D721Med (cell line): ENCODE measurements at places on chromosomes 2 and 18.

DNA sequence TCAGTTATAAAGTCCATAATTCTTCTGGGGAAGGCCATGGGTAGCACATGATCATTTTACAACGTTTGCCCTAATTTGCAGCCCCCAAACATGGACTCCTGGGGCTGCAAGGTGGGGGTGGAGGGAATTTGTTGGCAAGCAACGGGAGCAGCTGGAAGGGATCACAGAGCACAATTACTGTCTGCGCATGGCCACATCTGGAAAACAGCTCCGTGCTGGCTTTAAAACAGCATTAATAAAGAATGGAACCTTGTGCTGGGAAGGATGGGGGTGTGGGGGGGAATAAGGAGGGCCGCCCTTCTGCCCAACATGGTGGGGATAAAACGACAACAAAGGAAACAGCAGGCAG, 60.9 kb upstream of the SLC14A2 start:
- no peak for DNase-seq

- no peak for DNase-seq
These were observed 153.6 kb downstream of the COL4A4 start for GRCh38 chr2:227010433-227010832.

DNA sequence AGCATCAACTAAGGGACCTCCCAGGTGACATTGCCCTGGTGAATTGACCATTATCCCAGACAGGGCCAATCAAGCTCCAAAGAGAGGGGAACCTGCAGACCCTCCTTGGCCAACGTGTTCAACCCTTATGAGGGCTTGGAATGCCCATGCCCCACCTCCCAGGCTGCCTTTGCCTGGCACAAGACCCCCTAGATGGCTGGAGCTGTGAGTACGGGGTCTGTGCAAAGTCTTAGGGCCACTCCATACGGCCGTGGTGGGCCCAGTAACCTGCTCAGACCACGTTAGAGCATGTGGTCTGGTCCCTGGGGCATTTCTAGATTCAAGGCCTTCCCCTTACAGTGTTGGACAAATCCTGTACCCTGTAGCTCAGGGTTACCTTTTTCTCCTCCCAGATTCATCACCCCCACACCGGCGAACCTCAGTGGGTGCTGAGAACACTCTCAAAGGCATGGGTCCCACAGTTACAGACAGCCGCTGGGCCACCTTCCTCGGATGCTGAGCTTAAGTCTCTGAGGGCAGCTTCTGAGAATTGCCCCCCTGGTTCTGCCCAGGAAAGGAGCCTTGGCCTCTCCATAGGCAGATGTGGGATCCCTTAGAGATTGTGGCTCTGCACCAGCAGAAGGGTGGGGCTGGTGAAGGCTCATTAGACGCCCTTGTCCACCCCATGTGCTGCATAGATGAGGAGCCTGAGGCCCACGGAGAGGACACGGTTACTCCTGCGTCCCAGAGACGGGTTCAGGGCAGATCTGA, 18.3 kb upstream of the KCNK3 start:
- DNase-seq = no peak

DNA sequence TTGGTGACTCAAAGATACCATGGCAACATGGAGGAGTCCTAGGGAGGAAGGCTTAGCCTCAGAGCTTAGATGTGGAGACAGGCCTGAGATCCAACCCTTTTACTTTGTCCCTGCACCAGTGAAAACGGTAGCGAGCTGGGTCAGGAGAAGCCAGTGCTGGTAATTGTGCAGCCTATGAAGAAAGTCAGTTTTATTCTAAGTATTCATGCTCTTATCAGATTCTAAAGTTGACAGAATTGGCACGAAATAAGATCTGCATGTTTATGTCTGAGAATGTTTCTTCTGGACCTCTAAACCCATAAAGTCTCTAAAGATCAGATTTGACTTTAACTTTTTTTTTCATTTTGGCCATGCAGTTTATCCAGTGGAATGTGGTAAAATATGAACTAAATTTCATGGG, 93.8 kb downstream of the SCG2 start:
- DNase-seq = no peak

DNA sequence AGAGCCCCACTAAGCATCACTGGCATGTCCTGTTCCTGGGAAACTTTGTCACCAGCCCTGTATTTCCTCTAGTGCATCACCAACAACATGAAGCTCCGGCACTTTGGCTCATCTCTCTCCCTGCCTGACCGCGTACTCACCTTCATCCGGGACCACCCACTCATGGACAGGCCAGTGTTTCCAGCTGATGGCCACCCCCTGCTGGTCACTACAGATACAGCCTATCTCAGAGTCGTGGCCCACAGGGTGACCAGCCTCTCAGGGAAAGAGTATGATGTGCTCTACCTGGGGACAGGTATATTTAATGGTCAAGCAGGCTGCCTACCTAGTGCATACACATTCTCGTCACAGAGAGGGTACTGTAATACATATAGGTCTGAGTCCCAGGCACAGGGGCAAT, 21.0 kb downstream of the SEMA4F start:
- DNase-seq = no peak

DNA sequence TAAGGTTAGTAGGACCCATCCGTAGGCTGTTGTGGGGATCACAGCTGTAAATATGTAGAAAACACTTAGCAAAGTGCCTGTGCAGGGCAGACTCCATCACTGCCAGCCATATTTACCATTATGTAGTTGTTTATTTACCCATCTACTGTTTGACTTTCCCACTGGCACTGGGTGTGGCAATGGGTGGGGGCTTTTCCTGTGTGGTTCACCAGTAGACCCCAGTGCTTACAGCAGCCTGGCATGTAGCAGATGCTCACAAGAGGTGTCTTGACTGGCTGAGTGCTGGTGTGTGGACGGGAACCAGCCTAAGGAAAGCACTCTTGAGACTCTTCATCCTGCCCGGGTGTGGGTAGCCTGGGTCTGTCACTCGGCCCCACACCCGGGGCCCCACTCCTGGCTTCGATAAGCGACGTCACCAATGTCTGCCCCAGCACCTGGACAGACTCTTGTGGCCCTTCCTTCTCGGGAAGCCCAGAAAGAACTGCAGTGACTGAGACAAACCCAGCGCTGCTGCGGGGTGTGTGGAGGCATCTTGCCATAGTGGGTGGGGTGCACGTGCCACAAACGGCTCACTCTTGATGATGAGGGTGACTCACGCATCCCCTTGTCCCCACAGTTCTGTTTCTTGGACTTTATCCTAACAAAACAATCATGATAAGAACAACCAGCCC, 78.3 kb downstream of the HDAC4 start:
- no peak for DNase-seq

DNA sequence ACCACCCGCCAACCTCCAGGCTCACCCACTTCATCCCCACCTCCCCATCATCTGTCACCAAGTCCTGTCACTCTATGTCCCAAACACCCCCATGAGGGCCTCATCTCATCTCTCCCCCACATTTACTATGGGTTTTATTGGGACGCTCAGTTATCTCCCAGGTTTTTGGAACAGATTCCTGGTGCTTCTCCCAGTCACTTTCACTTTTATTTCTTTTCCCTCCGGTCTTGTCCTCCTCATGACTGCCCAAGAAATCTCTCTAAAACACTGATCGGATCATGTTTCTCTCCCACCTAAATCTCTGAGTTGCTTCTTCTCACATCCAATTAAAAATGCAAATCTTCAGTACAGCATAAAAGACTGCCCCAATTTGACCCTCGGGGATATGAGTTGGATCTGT, 273.1 kb downstream of the PHLPP1 start:
- no peak for DNase-seq

- DNase-seq = no peak
These were observed 37.9 kb downstream of the MTERF4 start for GRCh38 chr2:241064008-241064801.

DNA sequence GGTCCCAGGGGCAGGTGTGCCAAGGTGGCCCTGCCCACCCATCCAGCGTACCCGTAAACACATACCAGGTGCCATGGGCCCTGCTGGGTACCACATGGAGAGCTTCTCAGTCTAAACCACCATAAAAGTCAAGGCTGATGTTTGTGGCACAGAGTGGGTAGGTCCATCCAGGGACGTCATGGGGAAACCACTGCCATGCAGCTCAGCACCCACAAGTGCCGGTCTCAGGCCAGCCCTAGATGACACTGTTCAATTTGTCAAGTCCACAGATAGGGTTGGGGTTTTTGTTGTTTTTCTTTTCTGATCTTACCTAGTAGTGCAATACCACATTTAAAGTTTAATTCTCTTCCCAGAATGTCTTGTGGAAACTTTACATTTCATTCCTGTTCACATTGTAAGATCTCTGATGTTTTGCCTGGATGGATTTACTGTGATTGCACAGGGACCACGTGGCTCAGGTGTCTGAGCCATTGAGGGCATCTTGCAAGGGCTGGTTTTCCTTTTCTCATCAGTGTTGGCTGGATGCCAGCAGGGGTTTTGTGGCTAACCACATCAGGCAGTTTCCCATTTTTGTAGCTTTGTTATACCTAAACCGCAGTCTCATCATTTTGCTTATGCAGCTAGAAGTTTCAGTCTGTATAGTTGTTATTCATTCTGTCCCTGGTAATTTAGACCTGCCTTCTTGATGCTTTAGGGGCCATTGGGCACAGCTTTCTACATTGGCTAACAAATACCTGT, 64.7 kb downstream of the STK25 start:
- no peak for DNase-seq

DNA sequence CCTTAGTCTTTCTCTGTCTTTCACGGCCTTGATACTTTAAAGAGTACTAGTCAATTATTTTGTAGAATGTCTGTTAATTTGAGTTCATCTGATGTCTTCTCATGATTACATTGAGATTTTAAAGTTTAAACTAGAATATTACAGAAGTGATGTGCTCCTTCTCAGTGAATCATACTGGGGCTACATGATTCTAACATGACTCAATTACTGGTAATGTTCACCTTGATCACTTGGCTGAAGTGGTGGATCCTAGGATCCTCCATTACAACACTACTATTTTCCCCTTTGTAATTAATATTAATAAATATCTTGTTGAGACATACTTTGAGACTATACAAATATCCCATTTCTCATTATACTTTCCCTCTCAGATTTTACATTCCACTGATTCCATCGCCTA, 148.5 kb downstream of the CAMKMT start:
- DNase-seq = no peak

- peak; percentile 40 for DNase-seq
These were observed 92.8 kb upstream of the OTOS start for GRCh38 chr2:240232961-240233884.

DNA sequence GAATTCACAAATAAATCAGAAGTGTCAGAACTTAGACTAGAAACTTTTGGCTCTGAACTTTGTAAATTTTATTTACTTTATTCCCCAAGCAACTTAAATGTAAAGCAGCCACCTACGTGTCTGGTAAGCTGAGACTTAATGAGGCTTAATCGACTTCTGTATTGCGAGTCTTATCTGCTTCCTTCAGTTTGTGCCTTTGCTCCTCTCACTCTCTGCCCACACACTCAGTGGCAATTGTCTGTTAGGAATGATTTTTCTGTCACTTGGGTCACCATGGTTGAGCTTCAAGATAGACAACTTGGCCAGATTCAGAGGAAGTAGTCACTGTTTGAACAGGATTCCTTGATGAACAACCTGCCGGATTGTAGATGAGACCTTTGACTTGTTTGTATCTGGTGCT, 691.4 kb upstream of the FSHR start:
- no peak for DNase-seq
